Activated effector memory CD4-positive, alpha-beta T cell treated with Interleukin-2 at 50 U/mL for 16 hours (primary cell): ENCODE measurements at places on chromosomes 5 and 9.

GRCh38 chr9:38359297-38359653, 33.2 kb upstream of the ALDH1B1 start:
- DNase-seq, result no peak

DNA sequence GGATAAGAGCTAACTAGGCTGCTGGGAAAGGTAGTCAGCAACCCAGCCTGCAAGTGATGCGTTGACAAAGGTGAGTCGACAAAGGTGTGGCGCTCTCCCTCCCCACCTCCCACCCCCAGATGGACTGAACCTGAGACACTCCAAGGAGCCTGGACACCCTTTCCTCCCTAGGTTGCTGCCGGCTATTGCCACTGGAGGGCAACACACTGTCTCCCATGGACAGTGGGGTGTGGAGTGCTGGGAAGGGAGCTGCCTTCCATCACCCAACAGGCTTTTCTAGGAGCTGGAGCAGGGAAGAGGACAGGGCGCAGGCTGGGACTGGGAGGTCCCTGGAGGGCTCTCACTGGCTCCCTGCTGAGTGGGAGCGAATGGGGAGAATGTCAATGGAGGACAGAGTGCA, 75.4 kb upstream of the ARAP3 start:
- DNase-seq, result no peak

DNA sequence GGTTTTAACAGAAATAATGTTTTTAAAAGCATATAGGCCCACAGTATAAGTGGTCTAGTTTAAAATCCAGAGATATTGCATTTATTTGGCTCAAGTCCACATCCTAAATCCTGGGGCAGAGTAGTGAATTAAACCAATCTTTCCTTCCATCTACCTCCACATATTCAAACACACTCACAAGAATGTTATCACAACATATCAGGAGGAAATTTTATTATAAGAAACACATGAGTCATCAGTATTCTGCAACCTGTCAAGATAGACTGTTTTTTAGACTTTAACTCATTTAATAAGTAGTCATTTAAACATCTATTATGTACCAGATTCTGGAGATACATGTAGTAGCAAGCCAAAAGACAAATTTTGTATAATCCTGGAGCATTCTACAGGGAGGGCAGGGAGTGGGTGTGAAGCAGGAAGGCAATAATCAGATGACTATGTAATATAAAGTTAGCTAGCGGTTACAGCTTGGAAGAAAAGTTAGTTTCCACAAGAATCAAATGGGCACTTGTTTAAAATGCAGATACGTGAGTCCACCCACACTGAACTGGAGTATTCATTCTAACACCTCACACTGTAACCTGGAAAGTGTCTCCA, 187.3 kb upstream of the PIK3R1 start:
- no peak for DNase-seq

DNA sequence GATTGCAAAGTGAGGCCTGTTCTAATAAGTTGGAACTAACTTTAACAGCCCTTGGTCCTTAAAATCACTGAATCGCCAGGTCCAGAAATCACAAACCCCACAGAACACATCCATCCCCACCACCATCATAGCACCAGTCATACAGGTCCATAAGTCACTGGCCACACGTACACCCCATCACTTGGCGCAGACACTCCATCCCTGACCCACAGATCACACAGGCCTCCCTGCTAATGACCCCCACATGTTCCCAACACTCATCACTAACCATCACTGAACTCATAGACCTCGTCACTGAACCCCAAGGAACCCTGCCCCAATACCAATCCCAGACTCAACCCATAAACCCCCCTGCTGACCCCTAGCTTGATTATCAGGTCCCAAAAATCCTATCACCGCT, 41.2 kb upstream of the ZNF300 start:
- DNase-seq, result no peak

DNA sequence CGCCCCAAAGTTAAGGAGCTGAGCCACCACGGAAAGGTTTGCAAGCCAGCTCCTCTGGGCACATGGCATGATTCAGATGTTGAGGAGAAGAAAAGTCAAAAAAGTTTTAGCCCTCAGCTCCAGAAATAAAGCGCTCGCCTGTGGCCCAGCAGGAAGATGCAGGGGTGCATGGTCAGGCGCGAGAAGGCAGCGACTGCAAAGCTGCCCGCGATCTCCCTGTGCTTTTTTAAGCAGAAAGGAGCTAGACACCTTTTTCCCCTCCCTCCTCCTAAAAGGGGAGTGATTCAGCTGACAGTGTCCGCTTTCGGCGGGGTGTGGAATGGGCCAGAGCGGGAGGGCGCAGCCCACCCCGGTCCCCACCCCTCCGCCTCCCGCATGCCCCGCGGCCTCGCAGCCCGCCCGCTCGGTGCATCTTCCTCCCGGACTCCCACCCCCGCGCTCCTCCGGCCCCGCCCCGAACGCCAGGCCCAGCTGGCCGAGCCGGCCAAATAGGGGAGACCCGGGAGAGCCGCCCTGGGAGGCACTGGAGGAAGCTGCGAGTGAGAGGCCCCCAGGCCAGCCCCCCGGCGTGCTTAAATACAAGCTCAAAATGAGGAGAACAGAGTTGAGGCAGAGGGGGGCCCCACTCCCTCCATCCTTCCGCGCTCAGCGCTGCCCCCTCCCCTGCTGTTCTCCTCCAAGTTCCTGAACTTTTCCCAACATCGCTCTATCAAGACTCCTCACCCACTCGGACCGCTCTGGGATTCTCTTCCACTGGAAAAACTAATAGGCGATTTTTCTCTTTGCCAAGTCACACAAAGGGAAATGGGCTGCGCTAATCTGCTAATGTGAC, at the start of gene ADAMTS12:
ADAMTS12 (minus strand) TSS at position 203 of the 832 bp plus-strand sequence; CDS start at position 69, 134 bp downstream.
- no peak for DNase-seq

DNA sequence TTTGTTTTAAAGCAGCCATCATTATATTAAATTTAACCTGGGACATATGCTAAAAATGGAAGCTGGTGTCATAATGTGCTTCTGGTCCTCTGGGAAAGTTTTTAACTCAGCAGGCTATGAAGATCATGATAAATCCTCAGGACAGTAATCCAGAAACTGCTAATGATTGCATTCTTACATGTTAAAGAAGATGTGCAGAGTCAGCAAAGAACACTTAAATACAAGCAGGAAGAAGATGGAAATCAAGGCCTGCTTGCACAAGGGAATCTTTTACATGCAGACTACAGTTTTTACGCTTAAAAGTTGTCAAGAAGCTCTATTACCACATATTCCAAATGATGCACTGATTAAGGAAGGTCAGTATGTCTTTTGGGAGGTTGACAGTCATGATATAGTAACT, 246.0 kb upstream of the PTPRD start:
- no peak for DNase-seq

DNA sequence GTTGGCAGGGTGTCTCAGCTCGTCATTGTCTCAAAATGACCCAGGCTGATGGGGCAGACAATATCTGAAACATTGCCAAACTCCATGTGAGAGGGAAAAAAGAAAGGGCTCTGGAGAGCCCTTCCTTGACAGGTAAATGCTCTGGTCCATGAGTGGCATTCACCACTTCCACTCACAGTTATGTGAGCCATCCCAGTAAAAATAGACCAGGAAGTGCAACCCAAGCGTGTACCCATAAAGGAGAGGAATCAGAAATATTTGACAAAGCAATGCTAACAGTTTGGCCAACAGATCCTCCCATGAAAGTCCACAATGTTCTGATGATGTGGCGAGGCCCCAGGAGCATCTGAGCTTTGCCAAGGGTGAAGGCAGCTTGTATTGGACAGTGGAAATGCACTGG, 49.4 kb downstream of the ASTN2 start:
- no peak for DNase-seq

GRCh38 chr9:135512904-135513303, 8.3 kb upstream of the LCN1 start:
- DNase-seq, result no peak

- no peak for DNase-seq
Measured at GRCh38 chr5:58410441-58410840, 49.4 kb downstream of the PLK2 start.

DNA sequence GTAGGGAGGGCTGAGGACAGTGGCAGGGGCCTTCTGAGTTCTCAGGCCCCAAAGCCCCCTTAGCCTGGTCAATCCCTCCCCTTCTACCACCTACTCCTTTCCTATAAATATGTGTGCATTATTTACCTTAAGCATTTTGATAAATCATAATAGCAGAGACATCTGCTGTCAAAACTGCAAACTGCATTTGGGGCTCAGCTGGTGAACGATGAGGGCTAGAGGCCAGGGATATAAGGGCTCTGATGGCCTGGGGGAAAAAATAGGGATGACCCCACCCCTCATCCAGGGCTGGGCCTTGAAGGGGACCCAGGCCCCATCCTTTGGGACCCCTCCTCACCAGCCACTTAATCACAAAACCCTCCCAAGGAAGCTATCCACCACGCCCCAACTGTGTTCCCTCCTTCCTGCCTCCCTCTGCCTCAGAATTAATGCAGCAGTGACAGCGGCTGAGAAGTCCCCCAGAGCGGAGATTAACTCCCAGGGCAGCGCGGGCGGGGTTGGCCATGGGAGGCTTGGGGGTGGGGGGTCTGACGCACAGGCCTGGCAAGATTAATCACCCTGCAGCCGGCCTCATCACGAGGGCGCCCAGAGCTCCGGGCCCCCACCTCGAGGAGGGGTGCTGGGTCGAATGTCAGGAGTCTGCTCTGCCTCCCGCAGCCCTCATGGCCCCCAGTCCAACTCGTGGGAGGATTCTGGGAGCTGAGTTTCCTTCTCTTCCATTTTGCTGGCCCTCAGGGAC, 42.1 kb downstream of the CXXC5 start:
- no peak for DNase-seq

DNA sequence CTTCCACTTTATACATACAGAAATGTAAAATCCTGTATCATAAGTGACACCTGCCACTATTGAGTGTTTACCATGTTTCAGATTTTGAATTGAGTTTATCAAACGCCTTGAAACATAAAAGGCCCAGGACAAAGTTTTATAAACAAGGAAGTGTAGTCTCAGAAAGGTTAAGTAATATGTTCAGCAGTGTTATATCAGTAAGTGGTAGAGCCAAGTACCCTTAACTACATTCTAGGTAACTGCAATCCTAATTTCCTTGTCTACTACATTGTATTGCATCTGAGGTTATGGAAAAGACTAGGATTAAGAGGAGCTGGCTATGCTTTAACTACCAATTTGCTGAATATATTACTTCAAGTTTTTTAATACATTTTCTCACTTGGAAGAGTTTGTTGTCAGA, 641.6 kb downstream of the LRRC70 start:
- DNase-seq, result no peak

GRCh38 chr5:135825373-135826220, 8.9 kb upstream of the SLC25A48 start:
- no peak for DNase-seq

GRCh38 chr9:617445-618085, 223.9 kb upstream of the DMRT1 start:
- no peak for DNase-seq

DNA sequence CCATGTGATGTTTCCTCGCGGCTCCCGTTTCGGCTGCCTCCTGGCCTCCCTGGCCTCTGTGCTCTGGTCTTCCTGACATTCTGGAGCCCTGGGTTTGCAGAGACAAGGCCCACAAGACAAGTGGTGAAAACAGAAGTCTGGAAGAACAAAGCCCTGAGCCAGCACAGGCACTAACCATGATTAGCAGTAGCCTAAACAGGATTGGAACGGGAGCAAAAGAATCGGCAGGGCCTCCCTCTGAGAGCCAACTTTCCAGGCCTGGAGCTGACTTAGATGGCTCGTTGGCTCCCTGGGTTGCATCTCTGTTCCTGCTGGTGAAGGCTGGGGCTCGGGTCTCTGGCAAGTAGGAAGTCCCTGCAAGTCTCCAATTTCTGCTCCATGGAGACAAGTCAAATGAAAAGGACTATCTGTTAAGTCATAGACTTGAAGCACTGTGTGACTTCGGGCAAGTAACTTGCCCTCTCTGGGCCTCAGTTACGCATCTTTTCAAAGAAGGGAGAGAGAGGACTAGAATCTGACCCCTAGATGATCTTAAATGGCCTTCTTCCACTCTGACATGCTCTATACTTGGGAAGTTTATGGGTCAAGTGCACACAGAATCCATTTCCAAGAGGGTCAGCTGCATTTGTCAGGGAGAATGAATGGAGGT, 3.3 kb downstream of the COL27A1 start:
- no peak for DNase-seq

DNA sequence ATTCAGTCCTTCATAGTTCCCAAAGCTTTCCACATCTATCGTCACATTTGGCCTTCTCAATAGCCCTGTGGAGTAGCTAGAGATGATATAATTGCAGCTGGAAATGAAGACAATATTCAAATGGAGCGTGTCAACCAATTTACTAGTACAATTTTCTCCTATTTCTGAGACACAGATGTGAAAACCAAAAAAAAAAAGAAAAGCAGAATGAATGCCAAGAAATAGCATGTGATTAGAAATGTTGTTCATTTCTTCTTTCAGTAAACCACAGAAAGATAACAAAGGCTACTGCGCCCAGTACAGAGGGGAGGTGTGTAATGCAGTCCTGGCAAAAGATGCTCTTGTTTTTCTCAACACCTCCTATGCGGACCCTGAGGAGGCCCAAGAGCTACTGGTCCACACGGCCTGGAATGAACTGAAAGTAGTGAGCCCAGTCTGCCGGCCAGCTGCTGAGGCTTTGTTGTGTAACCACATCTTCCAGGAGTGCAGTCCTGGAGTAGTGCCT, 99.0 kb downstream of the MUSK start:
- DNase-seq, result no peak

GRCh38 chr5:52740007-52740406, 47.7 kb upstream of the ITGA1 start:
- DNase-seq, result no peak

DNA sequence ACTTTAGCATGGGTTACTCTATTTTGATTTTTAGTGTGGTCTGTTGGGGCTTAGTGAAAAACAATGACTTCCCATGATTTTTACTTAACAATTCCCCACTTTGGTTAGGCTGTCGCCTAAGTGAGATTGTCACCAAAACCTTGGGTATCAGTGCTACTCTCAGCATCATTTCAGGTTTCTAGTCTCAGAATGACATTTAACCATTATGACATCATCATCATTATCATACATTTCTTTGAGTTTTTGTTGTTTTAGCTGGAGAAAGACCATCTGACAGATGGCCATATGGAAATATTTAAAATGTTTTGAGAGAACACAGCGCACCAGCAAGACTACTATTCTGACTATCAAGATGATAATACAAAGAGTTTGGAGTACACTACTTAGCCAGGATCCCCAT, 551.0 kb upstream of the PTPRD start:
- DNase-seq, result no peak

DNA sequence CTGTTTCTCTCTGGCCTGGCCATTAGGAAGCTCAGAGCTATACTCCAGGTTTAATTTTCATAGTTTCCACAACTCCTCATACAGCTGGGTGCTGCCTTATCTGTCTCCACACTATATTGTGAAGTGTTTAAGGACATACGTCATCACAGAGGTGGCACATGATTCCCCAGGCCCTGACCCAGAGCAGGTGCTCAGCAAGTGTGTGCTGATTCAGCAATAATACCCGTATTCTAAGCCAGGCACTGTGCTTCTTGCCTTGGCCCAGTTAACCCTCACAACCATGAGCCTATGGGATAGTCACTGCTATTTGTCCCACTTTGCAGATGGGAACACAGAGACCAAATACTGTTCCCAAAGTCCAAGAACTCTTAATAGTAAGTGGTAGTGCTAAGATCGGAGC, 93.5 kb upstream of the SMIM23 start:
- no peak for DNase-seq
